ENCODE measurements at places on chromosomes 3 and 15. TPM values are rescaled to one million over a fixed set of nuclear protein-coding genes. Genes with fewer than 3 reads are reported as not detected.

C3orf70 gene
- total RNA-seq: not detected

QTRT2 gene
- total RNA-seq: 32.1 TPM

ALPK3 gene
- total RNA-seq: 0.18 TPM

NR1D2 gene
- 3.0 TPM for total RNA-seq

SLC38A3 gene
- total RNA-seq: not detected

CYP8B1 gene
- not detected for total RNA-seq

NPHP3 gene
- total RNA-seq: 16.9 TPM

NR2E3 gene
- not detected for total RNA-seq

SLC22A14 gene
- not detected for total RNA-seq

LTF gene
- total RNA-seq: not detected

ZSCAN29 gene
- 32.1 TPM for total RNA-seq

SPG21 gene
- total RNA-seq: 55.1 TPM

CIP2A gene
- total RNA-seq: 58.5 TPM

VWA5B2 gene
- total RNA-seq: not detected

EEF1AKMT4 gene
- total RNA-seq: 4.7 TPM

KLHL18 gene
- 29.8 TPM for total RNA-seq

APOD gene
- not detected for total RNA-seq

ARRDC4 gene
- total RNA-seq: 0.18 TPM

FBXW12 gene
- total RNA-seq: not detected

CPEB1 gene
- total RNA-seq: 0.18 TPM

DPPA4 gene
- not detected for total RNA-seq

PIF1 gene
- total RNA-seq: 69.1 TPM

ACAN gene
- not detected for total RNA-seq

EXD1 gene
- not detected for total RNA-seq

HRH1 gene
- total RNA-seq: 0.29 TPM

MYLK gene
- total RNA-seq: not detected

GYG1 gene
- total RNA-seq: 46.9 TPM

FOXL2NB gene
- not detected for total RNA-seq

BLM gene
- 52.3 TPM for total RNA-seq

XYLB gene
- total RNA-seq: 6.1 TPM

IL12A gene
- not detected for total RNA-seq

ARL14 gene
- total RNA-seq: not detected

PYGO1 gene
- not detected for total RNA-seq

GPR171 gene
- 124 TPM for total RNA-seq

FSTL1 gene
- total RNA-seq: 0.37 TPM

NTRK3 gene
- total RNA-seq: not detected

FBXO45 gene
- 16.1 TPM for total RNA-seq

KNL1 gene
- total RNA-seq: 65.4 TPM

HYAL3 gene
- 12.7 TPM for total RNA-seq

LCTL gene
- not detected for total RNA-seq

SLTM gene
- 122 TPM for total RNA-seq

GPR62 gene
- total RNA-seq: not detected

POC1A gene
- 31.7 TPM for total RNA-seq

CRYGS gene
- 5.6 TPM for total RNA-seq

GOLGA8J gene
- 0.34 TPM for total RNA-seq

NT5DC2 gene
- total RNA-seq: 53.1 TPM

CCR9 gene
- not detected for total RNA-seq

VEPH1 gene
- not detected for total RNA-seq

UPK1B gene
- total RNA-seq: not detected

SKOR1 gene
- total RNA-seq: 0.21 TPM

SLC9C1 gene
- not detected for total RNA-seq

GMNC gene
- total RNA-seq: not detected

UBAP1L gene
- total RNA-seq: 3.5 TPM

MAP6D1 gene
- 0.90 TPM for total RNA-seq

PLA2G4E gene
- not detected for total RNA-seq

GPR149 gene
- not detected for total RNA-seq

GCSAM gene
- total RNA-seq: 6.9 TPM

PCLAF gene
- 153 TPM for total RNA-seq

OR4F15 gene
- not detected for total RNA-seq

PPARG gene
- not detected for total RNA-seq

All from activated CD8-positive, alpha-beta T cell treated with anti-CD3 and anti-CD28 coated beads, Interleukin-2, amount 10 ng/mL, durations not matched to agents 7 days and 5 days (primary cell).